GM19239 (cell line): ENCODE measurements at places on chromosomes 7 and 10.

- no peak for DNase-seq
Observed at GRCh38 chr7:49483142-49483541, 290.3 kb upstream of the VWC2 start.

DNA sequence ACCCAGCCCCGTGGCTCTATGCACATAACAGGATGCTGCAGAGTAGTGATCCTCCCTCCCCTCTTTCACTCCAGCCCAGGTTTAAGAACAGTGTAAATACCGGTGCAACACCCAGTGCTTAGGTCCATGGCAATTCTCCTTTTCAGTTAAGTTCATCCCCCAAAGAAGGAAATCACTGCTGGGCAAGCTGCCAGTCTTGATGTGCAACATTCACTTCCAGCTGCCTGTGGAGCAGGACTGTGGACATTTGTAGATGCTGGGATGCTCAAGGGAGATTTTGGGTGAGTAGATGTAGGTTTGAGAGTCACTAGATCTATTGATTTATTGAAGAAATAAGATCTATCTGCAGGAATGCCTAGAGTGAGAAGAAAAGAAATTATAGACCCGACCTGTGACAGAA lies 294.3 kb upstream of the KIAA1217 start:
- no peak for DNase-seq

GRCh38 chr10:118742032-118742431 lies 12.7 kb downstream of the CACUL1 start:
- DNase-seq, result no peak

DNA sequence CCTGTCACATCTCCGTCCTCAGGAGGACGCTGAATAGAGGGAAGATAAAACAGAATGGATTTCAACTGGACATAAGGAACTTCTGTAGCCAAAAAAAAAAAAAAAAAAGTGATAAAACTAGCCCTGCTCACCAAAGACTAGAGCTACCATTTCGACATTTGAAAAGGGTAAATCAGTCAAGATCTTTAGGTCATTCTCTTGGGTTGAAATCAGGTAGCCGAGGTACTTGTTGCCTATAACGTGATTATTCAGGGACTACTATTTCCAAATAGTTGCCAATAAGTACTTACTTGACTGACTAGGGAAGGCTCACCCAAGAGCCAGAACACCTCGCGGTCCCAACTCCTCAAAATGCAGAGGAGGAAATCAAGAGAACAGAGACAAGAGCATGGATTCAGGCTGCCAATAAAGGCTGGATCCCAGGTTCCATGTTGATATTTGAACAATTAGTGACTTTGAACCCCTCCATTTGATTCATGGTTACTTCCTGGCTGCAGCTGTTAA lies 2.0 kb downstream of the RHEB start:
- no peak for DNase-seq

- peak; percentile 68 for DNase-seq
Observed at GRCh38 chr10:48981310-48981907, 41.8 kb upstream of the LRRC18 start.

DNA sequence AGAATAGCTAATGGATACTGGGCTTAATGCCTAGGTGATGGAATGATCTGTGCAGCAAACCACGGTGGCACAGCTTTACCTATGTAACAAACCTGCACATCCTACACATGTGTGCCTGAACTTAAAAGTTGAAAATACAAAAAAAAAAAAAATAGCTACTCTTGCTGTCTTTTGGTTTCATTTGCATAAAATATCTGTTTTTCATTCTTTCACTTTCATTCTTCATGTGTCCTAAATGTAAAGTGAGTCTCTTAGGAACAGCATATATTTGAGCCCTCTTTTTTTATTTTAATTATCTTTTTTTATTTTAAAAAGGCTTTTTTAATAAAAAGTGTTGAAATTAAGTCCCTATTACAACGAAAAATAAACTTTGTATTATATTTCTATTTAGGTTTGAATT lies 836.1 kb upstream of the KCND2 start:
- DNase-seq, result no peak

DNA sequence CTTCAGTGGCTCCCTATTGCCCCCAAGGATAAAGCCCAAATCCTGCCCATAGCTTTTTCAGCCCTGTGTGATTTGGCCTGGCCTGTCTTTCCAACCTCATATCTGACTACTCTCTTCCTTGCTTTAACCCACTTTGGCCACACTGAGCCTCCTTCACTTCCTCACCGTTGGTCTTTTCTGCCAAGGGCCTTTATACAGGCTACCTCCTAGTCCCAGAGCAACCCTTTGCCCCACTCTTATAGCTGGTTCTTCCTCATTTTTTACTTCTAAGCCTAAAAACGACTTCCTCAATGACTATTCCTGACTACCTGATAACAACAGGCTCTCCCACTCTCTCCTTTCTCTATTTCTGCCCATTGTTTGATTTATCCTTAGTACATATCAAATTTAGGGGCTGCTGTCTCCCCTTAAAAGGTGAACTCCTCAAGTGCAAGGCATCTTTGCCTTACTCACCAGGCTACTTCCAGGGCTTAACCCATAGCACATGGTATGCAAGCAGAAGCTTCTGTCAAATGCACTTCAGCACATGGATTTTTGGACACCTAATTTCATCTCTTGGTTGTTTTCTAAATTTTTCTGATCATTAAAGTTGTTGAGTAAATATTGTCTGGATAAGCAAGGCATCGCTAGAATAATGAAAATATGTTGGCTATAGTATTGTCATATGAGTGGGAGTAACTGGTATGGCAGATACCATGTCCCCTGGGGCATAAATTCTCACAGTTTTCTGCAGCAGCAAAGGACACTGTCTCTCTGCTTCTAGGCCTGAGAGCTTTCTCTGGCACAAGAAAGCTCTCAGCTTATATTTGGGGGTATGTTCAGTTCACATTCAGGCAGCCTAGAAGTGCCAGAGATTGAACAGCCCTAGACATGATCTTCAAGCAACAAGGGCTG lies 201.5 kb upstream of the GPR26 start:
- DNase-seq, result no peak

DNA sequence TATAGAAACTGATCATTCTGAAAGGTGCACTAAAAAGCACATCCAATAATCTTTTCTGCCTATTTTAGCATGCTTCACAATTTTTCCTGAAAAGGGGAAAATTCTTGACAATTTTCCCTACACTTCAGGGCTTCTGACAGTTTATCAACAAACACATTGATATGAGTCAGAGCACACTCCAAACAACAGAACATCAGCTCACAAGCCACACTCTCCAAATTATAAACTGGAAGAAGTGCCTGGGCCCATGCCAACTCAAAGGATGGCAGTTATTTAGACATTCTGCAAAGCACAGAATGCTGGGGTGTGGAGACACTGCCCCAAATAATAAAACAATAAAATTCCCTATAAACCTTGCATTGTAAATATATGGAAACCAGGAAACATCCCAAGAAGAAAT lies 90.8 kb downstream of the ELAPOR2 start:
- DNase-seq, result no peak

- DNase-seq, result no peak
Observed at GRCh38 chr7:154546946-154547587, 455.9 kb downstream of the PAXIP1 start.

- no peak for DNase-seq
Observed at GRCh38 chr10:129394518-129395328, 72.3 kb upstream of the MGMT start.

DNA sequence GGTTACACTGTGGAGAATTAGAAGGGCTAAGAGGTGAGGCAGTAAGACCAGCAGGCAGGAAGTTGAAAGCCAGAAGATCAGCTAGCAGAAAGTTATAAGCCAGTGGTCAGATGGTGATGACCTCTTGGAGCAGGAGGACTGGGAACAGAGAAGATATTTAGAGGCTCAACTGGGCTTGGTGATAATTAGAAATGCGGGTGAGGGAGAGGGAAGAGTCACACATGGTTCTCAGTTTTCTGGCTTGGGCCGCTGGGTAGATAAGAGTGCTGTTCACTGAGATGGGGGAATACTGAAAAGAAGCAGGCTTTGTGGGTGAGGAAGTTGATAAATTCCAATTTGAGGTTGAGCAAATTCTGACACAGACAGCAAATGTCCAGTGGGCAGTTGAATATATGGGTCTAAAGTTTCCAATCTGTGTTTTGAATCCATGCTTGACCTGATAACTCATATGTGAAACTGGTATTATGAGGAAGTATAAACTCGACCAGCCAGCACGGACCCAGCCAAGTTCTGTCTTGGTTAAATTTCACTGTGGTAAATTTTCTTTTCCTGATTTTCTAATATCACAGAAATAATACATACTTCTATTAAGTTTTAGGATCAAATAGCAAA lies 22.7 kb downstream of the LSMEM1 start:
- no peak for DNase-seq

- DNase-seq, result no peak
Observed at GRCh38 chr7:134016942-134017303, 110.2 kb upstream of the LRGUK start.

DNA sequence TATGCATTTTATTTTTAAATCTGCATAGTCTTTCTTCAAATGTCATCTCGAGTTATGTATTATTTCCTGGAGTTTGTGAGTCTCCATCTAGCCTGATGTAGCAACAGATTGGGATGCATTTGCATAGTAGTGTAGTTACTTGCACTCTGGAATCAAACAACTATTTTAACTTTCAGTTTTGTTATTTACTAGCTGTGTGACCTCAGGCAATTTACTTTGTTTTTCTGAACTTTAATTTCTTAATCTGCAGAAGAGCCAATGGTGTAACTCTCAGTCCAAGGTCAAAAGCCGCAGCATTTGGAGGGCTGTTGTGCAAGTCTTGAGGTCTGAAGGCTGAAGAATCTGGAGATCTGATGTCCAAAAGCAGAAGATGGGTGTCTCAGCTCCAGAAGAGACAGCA lies 175.8 kb upstream of the SORCS1 start:
- no peak for DNase-seq

DNA sequence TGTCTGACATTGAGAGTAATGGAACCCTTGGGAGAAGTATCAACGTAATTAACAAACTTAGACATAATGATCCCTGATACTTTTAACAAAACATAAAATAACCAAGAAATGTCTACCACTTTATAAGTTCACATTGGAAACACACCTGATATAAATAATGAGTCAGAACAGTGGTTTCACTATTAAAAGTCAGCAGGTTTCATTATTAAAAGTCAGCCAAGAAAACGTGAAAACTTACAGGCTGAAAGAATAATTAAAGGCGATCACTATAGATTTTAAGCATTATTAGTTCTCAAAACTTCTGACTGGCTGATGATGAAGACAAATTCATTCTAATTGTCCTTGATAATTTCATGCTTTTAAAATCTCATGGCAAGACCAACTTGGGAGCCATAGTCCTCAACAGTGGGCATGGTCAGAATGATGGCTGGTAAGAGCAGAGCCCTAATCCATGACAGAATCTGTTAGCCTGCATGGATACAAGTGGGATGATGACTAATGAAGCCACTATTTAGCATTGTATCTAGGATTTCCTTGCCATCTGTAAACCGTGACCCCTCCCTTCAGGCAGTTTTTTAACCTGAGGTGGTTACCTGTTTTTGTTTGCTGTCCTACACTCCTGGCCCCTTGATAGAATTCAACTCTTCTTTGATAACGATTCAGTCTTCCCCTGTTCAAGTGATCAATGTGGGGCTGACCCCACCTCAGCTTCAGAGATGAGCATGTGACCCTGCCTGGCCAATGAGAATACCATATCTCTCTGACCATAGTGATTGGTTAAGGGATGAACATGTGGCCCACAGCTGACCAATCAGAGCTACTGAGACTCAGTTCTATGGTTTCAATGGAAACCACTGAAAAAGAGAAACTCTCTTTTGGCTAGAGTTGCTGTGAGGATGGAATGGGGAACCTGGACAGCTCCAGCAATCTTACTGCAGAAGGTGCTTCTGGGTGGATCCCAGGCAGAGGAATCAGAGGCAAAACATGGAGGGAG lies 151.0 kb downstream of the PLPP4 start:
- no peak for DNase-seq

GRCh38 chr10:84605802-84606201 lies 277.4 kb downstream of the CCSER2 start:
- no peak for DNase-seq

- no peak for DNase-seq
Observed at GRCh38 chr10:71402005-71402404, 5.3 kb downstream of the CDH23 start.

GRCh38 chr10:110529596-110530011 lies 31.9 kb downstream of the DUSP5 start:
- no peak for DNase-seq

DNA sequence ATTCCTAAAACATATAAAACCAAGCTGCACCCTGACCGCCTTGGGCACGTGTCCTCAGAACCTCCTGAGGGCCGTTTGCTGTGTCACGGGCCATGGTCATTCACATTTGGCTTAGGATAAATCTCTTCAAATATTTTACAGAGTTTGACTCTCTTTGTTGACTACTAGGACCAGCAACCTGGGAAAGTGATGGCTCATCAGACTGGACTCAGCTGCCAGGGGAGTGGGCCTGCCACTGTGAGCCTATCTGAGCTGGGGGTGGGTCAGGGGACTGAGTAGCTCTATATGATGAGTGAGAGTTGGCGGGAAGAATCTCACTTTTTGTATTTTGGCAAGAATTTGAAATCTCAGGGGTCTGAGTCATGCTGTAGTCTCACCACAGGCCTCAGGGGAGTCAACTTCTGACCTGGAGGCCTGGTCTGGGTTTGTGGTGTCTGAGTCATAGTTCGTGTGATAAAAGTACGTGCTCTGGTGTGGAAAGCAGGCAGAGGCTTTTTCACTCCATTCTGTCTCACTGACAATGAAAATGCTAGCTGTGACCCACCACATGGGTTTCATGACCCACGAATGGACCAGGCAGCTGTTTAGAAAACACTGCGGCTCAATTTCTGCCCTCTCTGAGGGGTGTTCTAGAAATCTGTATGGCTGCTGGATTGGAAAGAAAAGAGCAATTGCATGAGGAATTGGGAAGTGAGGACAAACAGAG lies 4.2 kb upstream of the UPP1 start:
- peak; percentile 65 for DNase-seq

- DNase-seq, result no peak
Observed at GRCh38 chr10:3467052-3467951, 294.7 kb upstream of the PITRM1 start.

- DNase-seq, result no peak
Observed at GRCh38 chr10:103431902-103432301, 20.3 kb downstream of the CALHM2 start.

DNA sequence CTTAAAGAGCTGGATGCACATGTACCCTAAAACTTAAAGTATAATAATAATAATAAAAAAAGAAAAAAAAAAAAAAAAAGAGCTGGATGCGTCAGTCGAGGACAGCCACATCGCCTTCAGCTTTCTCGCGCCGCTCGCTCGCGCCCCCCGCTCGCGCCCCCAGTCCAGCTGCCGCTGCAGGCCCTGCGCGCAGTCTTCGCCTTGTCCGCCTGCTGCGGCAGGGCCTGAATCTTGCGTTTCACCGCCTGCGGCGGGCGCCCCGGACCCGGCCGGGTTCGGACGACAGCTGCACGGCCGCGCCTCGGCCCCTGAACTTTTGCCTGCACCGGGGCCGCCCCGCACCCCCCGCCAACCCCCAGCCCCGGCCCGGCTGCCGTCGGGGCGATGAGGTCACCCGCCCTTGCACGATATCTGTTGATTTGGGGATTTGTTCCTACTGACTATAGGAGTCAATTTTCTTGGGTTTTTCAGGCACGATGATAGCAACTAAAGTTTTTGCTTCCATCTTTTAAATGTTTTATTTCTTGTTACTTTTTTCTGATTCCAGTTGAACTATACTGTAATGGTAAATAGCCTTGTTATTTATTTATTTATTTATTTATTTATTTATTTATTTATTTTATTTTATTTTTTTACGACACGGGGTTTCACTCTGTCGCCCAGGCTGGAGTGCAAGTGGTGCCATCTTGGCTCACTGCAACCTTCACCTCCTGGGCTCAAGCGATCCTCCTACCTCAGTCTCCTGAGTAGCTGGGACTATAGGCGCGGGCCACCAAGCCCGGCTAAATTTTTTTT lies 33.5 kb upstream of the CPN1 start:
- DNase-seq, result no peak

GRCh38 chr7:42236976-42237810 lies at the start of gene GLI3:
TSS of gene GLI3 (minus strand) at chr7:42237209. CDS start at chr7:42223253, 13,956 bp downstream.
- peak; percentile 88 for DNase-seq
